NCI-H2029 treated with DMSO at 0.1 percent for 48 hours (cell line): ENCODE measurements at places on chromosomes 3 and 15.
A peak's percentile ranks its signal among the peaks of the same experiment; 100 is the strongest.

GRCh38 chr3:67239353-67239752, 241.2 kb downstream of the KBTBD8 start:
- DNase-seq, result no peak

GRCh38 chr15:66389098-66389858, 2.6 kb downstream of the MAP2K1 start:
- no peak for DNase-seq

DNA sequence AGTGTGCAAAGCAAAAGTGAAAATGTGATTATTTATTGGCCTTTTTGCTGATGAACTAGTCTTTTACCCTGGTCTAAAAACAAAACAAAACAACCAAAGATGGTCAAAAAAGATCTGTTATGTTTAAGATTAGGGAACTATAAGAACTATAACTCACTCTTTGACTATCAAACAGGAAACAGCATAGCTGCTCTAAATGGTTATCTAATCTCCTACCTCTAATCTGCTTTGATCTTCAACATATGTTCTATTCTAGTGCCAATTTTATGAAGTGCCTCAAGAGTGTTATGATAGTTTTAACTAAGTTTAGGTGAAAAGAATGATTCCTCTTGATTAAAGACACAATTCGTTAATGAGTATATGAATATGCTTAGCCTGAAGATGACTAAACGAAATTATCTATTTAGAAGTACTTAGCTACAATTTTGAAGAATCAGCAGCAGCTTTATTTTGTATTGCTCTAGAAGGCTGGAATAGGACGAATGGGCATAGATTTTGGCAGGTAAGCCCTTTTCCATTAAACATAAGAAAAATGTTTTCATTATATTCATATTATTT, 46.0 kb downstream of the SETD2 start:
- DNase-seq, result no peak

- DNase-seq, result no peak
Observed at GRCh38 chr15:37055481-37055880, 44.9 kb downstream of the MEIS2 start.

GRCh38 chr3:25594007-25594502, 70.7 kb downstream of the TOP2B start:
- peak; percentile 11 for DNase-seq

- no peak for DNase-seq
Observed at GRCh38 chr15:67054676-67055075, 10.7 kb upstream of the SMAD3 start.

- peak; percentile 43 for DNase-seq
Observed at GRCh38 chr3:62318752-62319569, 54.4 kb downstream of the FEZF2 start.

DNA sequence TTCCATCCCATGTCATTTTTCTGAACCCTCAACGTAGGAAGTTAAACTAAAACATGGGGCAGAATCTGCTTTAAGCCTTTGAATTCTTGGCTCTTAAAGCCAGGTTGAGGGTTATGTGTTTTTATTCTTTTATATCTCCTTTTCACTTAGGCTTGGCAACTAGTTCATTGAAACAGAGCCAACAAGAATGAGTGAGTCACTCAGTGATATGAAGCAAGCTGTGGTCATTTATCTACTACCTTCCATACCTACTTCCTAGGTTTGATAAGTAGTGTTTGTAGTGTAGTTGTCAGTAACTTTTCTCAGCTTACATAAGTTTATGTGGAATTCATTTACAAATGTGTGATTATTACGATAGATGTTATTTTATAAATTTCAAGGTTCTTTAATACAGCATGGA, 67.4 kb downstream of the SNRPN start:
- no peak for DNase-seq

DNA sequence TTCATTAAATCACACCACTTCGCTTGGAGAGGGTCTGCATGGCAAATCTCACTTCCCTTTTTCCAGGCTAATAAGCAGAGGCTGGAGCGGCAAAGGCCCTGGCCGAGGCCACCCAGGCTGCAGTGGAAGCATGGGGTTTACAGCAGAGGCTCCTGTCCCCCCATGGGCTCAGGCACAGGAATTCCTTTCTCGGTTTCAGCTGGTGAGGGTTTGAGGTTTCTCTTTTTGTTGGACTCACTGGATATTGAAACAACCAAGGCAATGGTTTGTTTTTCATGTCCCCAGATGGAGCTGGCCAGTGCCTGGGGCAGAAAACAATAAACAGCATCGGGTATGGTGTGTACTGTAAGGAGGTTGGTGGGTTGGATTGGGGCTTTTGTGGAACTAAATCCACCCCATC, 175.6 kb upstream of the RASGRP1 start:
- DNase-seq, result no peak

- DNase-seq, result no peak
Observed at GRCh38 chr3:136818769-136819391, at the start of gene SLC35G2. Gene SLC35G2 (plus strand): TSS chr3:136819126. CDS start chr3:136854461, 35,335 bp downstream.

- DNase-seq, result no peak
Observed at GRCh38 chr15:60004009-60004845, at the start of gene FOXB1. Gene FOXB1 (plus strand): TSS chr15:60004311. CDS start chr15:60004964, 653 bp downstream.

- peak; percentile 69 for DNase-seq
Observed at GRCh38 chr3:183252973-183253527, at the start of gene B3GNT5. Gene B3GNT5 (plus strand): TSS chr3:183253253. CDS start chr3:183269799, 16,546 bp downstream.

DNA sequence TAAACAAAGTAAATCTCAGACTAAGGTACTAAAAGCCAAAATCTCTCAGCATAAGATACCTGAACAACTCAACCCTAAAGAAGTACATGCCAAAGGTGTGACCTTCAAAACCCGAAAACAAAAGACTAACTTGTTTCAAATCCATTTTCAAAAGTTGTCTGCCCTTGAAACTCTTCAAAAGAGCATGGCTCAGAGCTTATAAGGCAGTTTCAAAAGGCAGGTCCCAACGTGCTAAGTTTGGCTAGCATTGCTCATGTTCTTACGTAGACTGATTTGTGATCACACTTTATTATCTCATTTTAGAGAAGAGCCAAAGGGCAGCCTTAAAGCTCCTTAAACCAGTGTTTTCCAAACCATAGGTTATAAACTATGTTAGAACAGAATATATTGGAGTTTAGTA, 112.2 kb downstream of the FEZF2 start:
- DNase-seq, result no peak

DNA sequence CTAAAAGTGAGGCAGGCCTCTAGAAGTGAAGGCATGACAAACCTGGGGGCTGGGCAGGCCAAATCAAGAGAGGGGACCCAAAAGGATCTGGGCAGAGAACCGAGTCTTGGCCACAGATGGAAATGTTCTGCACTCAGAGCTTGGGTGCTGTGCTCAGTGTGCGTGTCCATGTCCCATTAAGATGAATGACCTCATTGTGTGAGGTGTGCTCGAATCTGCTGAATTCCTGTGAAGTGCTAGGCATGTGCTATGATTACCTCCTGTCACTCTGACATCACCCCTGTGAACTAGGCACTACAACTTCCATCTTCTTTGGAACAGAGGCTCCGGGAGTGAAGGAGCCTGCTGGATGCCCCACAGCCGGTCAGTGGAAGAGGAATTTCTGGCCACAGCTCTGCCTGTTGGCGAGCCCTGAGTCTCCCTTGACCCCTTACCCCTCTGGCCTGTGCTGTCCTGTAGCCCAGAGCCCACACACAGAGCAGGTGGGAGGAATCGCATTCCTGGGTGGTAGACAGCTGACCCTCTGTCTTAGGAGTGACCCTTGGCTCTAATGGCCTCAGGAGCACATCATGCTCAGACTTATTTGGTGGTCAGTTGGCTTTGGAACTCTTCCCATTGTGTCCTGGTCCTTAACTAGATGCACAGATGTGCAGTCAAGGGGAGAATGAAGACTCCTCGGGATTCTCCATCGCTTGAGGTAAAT, 67.6 kb upstream of the CTDSPL start:
- DNase-seq, result no peak

DNA sequence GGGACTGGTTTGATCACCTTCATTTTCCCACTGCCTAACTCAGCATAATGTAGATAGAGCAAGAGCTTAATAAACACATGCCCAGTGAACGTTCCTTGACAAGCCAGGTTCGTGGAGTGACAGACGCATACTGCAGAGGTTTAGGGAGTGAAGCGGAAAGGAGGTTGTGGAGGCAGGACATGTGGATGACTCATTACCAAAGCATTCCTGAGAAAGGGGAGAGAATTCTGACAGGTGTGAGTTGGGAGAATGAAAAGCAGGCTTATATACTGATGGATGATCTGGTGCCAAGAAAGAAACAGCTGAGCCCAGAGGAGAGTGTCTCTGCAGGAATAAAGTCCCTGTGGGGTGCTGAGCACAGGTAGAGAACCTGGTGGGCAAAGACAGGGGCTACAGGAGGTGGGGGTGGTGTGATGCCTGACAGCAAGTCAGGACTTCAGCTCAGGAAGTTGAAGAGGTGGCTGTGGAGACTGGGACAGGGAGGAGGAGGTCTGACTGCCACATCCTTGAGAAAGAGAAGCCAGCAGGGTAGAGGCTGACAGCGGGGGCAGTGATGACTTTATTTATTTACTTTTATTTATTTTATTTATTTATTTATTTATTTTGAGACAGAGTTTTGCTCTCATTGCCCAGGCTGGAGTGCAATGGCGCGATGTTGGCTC, 2.4 kb upstream of the RPL29 start:
- no peak for DNase-seq

- no peak for DNase-seq
Observed at GRCh38 chr3:127385540-127385870, 97.7 kb upstream of the PRR20G start.

DNA sequence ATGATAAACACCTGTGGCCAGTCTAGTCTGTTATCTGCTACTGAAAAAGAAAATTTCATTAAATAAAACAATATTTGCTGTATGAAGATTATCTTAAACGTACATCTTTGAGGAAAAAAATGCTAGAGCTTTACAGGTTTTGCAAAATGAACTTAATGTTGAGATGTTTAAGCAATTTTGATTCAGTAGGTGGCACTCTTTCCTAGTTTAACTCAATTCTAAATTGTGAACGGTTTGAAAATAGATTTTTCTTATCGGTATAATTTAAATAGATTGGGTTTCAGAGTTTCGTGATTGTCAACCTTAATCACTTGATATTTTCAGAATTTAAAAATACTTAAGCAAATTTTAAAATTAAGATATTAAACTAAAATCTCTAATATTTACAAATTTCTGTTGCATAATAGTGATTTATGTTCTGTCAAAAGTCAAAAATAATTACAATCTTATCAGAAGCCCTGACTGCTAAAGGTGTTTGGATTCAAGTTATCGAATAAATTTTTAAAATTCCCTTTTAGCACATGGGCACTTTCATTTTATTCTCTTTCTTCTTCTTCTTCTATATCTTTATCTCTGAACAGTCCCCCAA, 7.0 kb upstream of the RNF111 start:
- DNase-seq, result peak; percentile 5

DNA sequence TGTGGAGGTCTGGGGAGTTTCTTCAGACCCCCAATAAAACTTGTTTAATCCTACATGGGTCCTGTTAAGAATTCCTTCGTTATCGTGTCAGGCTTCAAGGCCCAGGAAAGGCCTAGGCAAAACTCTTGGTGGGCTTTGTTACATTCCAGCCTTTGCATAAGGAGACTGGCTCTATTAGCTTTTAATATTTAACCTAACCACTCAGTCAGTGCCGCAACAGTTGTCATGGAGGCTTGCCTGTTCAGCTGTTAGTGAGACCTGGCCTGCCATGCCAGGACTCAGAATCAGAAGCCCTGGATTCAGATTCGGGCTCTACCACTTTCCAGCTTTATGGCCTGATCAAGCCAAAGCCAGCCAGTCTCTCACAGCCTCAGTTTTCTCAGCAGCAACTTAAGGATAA, 19.6 kb downstream of the EIF1B start:
- no peak for DNase-seq

DNA sequence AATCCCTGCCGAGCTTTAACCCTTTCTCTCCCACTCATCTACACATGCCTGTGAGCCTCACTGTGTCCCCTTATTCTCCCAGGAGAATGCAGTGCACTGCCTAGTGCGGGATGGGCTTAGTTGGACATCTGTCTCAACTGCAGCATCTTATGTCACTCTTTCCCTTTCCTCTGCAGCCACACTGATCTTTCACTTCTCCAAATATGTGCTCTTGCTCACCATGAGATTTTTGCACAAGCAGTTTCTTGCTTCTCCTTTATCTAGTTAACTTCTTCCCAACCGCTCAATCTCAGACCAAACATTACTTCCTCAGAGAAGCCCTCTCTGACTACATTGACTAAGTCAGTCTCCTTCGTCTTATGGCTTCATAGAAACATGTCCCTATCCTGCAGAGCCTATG, 292.3 kb downstream of the KBTBD8 start:
- DNase-seq, result no peak

DNA sequence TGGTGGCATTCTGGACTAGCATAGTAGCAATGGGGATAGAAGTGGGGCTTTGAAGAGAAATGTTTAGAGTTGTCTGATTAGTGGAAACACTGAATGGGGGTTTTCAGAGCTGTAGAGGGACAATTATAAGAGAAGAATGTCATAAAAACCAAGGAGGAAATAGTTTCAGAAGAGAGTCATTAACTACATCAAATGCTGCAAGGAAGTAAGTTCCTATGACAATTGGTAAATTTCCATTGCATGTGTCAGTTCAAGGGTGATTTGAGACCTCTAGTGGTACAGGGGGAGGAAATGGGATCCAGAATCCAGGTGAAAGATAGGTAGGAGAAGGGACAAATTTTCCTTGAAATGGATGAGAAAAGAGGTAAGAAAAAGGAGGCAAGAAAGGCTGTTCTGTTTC, 68.3 kb upstream of the TBC1D5 start:
- DNase-seq, result no peak

DNA sequence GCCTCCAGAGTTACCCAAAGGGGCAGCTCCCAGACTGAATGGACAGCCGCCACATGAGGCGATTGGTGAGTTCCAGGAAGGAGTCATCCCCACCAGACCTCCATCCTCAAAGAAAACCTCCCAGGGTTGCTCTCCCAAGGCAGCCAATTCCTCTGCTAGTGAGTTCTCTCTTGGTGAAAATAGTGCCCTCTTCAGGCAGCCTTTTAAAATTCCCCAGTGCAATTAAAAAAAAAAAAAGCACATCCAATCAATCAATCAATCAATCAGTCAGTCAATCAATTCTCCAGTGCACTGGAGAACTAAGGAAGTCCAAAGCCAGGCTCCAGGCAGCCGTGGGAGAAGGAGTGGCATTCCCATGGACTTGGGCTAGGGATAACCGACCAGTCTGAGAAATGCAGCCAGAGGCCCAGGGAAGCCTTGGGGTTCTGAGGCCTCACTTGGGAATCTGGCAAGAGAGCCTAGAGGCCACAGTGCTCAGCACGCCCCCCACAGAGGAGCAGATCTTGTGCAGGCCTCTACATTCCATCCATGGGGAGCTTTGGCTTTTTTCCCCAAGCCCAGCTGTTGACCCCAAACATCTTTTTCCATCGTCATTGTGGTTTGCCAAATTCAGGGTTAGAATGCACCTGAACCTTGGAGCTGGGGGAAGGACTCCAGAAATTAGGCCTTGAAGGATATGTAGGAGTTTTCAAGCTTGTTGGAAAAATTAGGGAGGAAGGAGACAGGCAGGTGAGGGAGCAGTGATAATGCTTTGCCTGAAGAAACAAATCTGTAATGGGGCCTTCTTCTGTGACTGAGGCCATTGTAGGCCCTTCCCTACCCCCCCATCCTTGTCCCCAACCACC, 4.8 kb downstream of the PAQR5 start:
- DNase-seq, result no peak
